ENCODE measurements at places on chromosomes 2 and 18. TPM values are rescaled to one million over a fixed set of nuclear protein-coding genes. Genes with fewer than 3 reads are reported as not detected.

- DNase-seq = no peak
Measured at GRCh38 chr2:47259829-47260228, 104.7 kb upstream of the STPG4 start.

DNA sequence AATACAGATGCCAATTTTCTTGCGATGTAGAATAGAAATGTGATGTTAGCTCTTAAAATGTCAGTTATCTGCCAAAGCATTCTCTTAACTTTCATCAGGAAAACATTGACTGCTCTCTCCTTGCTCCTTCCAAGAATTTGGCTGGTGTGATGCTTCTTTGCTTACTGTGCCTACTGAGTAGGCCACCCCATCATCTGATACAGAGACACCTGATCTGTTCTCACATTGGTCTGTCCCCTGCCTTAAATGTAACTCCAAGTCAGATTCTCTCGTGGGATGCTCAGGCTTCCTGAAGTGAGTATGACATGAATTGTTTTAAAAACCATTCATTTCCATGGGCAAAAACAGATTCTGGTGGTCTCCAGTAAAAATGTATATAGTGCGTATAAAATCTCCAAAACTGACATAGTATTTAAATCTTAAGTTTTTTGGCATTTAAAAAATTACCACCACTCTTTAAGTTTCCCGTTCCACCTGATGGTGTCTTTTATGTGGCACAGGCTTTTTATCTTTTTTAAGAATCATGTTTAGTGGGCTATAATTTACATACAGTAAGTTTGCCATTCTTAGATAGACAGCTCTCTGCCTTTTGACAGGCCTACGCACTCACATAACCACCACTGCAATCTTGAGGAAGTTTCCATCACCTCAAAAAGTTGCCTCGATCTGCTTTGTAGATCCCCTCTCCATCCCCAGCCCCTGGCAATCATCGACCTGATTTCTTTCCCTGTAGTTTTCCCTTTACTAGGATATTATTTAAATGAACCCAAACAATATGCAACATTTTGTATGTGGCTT, 36.6 kb downstream of the UBE2F start:
- DNase-seq = no peak

DNA sequence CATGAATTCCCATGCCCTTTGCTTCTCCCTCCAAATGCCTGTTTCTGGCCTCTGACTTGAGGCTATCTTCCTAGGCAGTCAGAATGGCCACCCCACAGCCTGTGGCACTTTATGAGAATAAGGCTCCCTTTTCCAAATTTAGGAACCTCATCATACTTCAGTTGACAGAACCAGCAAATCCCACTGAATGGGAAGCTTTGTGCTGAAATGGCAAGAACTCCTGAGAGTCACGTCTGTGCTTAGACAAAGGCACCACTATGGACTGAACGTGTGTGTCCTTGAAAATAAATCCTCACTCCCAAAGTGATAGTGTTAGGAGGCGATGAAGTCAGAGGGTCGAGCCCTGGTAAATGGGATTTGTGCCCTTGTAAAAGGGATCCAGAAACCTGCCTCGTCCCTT, 559.9 kb upstream of the SOX11 start:
- no peak for DNase-seq

DNA sequence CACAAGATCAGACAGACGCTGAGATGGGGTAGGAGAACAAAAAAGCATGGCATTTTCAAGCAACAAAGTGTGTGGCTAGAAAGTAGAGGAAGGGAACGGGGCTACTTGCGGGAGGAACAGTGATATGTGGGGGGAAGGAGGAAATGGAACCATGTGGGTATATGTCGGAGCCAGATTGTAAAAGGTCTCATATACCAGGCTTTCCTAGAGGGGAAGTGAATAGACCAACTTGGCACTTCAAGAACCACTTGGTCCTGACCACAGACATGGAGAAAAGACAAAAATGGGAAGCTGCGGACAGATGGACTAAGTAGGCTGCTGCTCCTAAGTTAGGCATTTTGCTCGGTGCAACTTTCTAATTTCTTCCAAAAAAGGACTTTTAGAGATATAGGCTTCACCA, 196.0 kb downstream of the DCC start:
- no peak for DNase-seq

- DNase-seq = no peak
Measured at GRCh38 chr2:220614064-220614463, 958.0 kb downstream of the EPHA4 start.

DNA sequence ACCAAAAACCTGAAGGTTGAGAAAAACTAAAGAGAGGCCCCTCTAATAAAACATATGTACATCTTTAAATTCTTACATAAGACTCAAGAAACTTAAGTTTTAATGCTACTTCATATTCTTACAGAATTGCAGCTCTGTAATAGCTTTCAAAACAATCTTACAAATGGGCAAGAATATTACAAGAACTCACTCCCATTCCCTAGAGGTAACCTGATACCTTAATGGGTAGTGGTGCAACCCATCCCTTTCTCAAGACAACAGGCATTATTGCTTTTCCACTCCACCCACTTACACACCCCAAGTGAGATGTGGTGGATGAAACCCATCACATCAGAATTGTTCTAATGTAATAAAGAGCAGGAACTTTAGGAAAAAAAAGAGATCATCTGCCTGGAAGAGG, 103.7 kb downstream of the RBMS1 start:
- no peak for DNase-seq

GRCh38 chr2:195695002-195695631, 38.1 kb downstream of the SLC39A10 start:
- no peak for DNase-seq

- DNase-seq = peak; percentile 85
Measured at GRCh38 chr2:191831410-191831994, 15.4 kb downstream of the CAVIN2 start.

DNA sequence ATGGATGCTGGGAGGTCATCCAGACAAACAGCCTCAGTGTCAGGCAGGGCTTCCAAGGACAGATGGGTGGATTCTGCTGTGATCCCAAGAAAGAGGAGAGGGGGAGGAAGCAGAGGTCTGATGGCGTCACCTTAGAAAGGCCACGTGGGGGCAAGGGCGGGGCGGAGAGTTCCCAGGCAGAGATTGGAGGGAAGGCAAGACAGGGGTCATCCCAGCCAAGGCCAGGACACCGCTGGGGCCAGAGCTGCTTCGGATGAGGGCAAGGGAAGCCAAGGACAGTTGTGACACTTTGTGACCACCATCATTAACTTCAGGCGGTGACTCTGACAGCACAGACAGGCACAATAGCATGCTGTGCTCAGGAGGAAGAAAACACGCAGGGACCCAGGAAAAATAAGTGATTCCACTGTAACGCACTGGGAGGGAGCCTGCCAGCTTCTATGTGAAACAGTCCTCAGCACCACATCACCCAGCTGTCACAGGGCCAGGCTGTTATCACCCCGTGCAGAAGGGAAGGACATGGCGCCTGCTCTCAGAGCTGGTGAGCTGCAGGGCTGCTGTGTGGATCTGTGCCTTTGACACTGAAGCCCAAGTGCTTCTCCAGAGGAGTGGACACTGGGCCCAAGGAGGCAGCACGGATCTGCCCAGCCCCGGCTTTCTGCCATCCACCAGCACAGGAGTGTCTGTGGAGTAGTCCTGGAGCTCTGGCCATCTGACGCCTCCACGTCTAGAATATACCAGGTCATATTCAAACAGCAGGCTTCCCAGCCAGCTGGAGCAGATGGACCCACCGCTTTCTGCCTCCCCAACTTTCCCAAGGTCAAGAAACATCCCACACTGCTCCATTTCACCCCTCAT, 204.1 kb downstream of the NDUFA10 start:
- DNase-seq = no peak

GRCh38 chr2:83941886-83942285, 517.2 kb downstream of the SUCLG1 start:
- no peak for DNase-seq

- DNase-seq = no peak
Measured at GRCh38 chr2:111205774-111206173, 85.1 kb downstream of the BCL2L11 start.

GRCh38 chr2:84719434-84719833, 161.4 kb downstream of the TRABD2A start:
- no peak for DNase-seq

DNA sequence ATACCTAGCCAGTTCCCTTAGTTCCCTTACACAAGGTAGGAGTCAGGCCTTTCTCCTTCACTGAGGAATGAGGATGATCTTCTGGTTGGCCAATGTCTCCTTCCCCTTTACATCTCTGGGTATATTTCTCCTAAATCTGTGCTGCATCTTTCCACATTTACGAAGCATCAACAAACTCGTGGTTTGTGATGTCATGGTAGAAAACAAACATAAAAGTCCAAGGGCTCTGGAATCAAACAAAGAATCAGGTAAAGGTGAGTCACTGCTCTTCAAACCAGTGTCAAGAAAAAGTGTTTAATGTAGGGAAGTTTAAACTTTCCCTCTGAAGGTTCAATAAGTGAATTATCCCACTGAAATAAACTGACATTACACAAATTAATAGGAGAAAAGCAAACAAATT, 122.9 kb downstream of the METTL8 start:
- no peak for DNase-seq

DNA sequence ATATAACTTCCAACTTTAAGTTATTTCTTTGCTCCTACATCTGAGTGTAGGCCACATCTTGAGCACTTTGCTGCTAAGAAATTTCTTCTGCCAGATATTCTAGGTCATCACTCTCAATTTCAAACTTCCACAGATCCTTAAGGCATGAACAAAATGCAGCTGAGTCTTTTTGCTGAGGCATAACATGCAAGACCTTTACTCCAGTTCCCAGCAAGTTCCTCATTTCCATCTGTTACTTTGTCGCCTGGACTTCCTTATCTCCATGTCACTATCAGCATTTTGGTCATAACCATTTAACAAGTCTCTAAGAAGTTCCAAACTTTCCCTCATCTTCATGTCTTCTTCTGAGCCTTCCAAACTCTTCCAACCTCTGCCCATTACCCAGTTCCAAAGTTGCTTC, 1077.3 kb upstream of the TMEFF2 start:
- DNase-seq = no peak

DNA sequence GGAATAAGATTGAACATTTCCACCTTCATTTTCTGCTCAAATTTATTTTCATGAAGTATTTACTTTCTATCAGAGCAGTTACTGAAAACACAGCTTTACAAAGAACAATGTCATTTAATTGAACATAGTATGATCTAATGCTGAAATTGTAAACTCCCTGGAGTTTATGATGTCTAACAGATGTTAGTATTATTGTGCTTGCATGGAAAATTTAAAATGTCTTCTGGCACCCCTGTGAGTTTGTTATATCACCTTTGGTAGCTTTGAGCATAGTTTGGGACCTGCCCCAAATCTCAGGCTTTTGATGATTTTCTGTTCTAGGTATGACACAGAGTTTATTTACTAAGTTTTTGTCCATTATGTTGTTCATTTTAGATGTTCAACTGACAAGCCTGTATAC, 28.1 kb downstream of the FAM171B start:
- no peak for DNase-seq

GRCh38 chr2:191728750-191729624, 51.1 kb downstream of the NABP1 start:
- no peak for DNase-seq

GRCh38 chr18:28204154-28204553, 27.2 kb upstream of the CDH2 start:
- peak; percentile 83 for DNase-seq

GRCh38 chr2:17104454-17104853, 413.8 kb downstream of the RAD51AP2 start:
- DNase-seq = no peak

GRCh38 chr2:157433394-157433793, 10.5 kb downstream of the CYTIP start:
- peak; percentile 63 for DNase-seq

- no peak for DNase-seq
Measured at GRCh38 chr2:71891155-71891554, 256.5 kb downstream of the CYP26B1 start.

- DNase-seq = no peak
Measured at GRCh38 chr2:153222231-153223165, 256.1 kb downstream of the RPRM start.

DNA sequence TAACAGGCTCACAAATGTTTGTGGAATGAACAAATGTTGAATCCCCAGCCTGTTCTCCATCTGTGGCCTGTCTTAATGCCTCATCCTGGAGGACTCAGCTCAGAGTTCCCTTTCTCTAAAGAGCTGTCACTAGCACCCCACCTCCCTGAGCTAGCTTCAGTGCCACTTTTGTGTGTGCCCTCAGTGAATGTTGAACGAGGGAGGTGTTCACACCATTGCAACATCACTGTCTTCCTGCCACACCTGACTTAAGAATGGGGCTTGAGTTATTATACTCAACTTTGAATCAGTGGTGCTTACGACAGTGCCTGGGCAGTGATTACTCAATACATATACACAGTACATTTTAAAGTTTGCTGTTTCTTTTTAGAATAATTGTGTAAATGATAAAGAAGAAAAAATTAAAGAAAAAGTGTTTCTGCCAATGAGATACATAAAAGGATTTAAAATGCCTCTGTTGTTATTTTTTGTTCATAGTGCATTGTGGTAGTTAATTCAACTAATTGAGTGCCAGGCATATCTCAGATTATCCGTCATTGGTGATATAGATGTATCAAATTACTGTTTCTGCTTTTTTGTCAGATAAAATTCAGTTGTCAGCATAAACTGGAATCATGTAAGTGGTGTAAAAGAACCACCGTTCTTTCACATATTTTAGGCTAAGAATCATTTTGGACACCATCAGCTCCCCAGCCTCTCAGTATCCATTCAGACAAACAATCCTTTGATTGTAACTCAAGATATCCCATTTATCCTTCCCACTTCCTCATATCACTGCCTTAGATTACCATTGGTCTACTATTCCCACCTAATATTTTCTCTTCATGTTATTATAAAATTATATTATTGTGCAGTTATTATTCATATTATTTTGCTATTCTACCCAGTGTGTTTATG, 304.7 kb downstream of the PTPRM start:
- DNase-seq = no peak

- DNase-seq = peak; percentile 74
Measured at GRCh38 chr2:158841850-158842249, 46.7 kb downstream of the DAPL1 start.

DNA sequence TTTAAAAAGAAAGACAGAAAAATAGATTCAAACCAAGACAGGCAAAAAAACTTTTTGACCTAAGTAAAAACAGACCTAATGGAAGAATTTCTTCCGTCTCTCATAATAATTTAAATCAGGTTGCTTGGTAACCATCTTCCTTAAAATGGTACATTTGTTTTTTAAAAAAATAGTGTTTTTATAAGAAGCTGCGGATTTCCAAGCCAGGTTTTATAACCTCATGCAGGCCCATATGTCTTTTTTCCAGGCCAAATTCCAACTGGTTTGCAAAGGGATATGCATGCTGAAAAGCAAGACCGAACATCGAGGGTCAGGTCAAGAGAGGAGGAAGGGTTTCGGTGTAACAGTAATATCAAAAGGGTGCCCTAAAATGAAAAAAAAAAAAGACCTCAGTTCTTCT, 172.9 kb downstream of the MAIP1 start:
- DNase-seq = no peak

DNA sequence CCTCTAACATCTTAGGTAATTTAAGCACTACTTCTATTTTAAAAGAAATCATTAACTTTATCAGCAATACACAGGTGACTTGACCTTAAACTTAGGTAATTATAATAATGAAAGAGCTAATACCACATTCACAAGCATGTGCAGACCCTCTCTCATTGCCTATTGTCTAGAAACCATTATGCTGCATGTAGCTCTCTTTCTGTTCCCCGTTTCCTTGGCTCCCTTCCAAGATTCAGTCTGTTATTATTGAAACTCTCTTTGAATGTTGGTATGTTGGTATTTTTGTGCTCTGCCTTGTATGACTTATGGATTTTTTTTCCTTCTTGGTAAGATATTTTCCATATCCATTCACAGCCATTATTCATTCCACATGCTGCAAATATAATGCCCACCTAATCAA, 201.2 kb downstream of the CDCA7 start:
- DNase-seq = peak; percentile 61

Gene AOX1
- polyA plus RNA-seq = 0.03 TPM

Gene MATN3
- polyA plus RNA-seq = 1.8 TPM

Gene GPBAR1
- 0.14 TPM for polyA plus RNA-seq
